ENCODE measurements at places on chromosomes 1 and 21.

DNA sequence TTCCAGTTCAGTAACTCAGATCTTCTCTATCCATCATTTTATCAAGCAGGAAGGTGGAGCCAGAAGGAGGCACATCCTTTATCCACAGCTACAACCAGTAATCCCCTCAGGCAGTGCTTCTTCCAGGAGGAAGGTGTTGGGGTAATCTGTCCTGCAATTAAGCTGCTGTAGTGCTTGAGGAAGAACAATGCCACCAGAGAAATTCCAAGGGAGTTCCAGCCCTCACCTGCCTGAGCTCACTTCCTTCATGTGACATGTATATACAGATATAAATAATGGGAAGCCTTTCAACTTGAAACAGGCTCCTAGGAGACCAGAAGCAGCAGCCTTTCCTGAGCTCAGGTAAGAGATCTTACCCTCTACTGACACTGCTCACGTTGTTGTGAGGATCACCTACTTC, 2.2 kb upstream of the IL20 start:
- DNase-seq, result no peak

DNA sequence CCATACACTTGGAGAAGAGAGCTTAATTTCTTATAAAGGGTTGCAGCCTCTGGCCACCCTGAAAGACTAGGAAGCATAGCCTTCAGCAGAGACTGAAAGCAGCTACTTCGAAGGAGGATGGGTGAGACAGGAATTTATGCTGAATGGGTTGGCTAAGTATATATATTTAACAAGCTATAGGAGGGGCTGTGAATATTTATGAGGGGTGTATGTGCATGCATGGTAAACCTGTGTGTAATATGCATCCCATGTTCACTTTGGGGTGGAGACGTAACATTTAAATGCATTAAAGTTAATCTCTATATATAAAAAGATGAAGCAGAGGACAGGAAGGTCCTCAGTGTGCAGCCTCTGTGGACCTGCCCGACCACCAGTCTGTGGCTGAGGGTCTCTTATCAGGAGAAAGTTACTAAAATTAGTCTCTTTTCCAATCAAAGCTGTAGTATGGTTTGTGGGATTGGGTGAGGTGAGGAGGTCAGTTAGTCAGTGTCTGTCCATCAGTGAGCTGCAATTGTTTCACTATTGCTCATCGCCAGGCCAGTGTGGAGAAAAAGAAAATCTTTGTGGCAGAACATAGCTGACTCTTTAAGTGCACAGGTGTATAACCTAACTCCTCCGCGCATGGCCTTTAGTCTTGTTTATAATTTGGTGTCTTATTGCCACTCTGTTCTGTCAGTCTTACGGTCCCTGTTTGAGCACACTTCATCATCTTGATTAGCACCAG, 35.4 kb upstream of the DSCAM start:
- no peak for DNase-seq

GRCh38 chr21:37073417-37074196, 553 bp downstream of the TTC3 start:
- no peak for DNase-seq

DNA sequence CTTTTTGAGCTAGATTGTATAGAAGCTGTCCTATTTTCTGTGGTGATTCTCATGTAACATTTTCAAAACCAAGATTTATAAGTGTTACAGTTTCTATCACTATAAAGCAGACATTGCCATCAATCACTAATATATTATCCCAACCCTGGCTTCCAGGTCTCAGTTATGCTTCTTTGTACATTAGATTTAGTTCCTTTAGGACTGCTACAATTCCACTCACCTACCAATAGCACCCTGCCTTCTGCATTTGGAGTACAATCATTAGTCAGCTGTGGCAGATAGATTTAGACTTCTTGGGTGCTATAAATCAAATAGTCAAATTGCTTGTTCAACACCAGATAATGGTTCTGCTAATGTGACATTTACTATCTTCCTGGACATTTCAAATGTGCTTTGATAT, 281.6 kb downstream of the BRINP3 start:
- no peak for DNase-seq

DNA sequence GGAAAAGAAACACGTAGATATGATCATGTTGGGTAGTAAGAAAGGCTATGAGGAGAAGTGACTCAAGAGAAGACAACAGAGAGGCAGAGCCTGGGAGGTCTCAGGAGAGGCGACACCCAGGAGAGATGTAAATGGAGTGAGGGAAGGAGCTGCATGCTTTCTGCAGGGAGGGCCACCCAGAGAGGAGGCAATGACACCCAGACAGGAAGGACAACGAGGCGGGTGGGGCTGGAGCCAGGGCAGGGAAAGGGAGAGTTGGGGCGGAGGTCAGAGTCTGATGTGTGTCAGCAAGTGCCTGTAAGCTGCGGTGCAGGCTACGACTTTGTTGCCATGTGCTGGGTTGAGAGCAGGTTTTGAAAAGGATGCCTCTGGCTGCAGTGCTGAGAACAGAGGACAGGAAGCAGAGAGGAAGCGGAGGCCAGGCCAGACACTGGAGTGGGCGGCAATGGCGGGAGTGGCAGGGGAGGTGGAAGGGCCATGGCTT, 31.3 kb downstream of the SLC1A7 start:
- no peak for DNase-seq

GRCh38 chr1:51715369-51715768, 98.5 kb downstream of the OSBPL9 start:
- no peak for DNase-seq

DNA sequence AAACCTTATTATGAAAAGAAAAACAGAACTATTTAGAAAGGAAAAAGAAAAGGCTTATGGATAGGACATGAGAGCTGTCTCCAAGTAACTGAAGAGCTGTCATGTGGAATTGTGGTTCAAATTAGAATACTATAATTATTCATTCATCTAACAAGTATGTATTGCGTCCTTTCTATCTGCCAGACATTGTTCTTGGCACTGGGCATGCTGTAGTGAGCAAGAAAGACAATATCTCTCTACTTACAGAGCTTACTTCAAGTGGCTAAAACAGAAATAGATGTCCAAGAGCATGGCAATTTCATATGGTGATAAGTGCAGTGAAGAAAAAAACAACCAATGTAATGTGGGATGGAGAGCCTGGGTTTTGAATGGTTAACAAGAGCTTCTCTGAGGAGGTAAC, 413.0 kb downstream of the DPYD start:
- DNase-seq, result no peak
